Esophagus squamous epithelium (tissue), 5 donors: ENCODE measurements at places on chromosomes 7 and 10.

GRCh38 chr7:158725506-158725800 lies 20.8 kb upstream of the NCAPG2 start:
- H3K27me3 ChIP-seq = no peaks in the 10 kb centered on the region
- no peaks in the 10 kb centered on the region for H3K4me1 ChIP-seq
- no peak overlapping the region for H3K27ac ChIP-seq
- peaks cover 13% of the 10 kb centered on the region for H3K36me3 ChIP-seq
- no peak overlapping the region for H3K4me3 ChIP-seq
- DNase-seq = no peak

DNA sequence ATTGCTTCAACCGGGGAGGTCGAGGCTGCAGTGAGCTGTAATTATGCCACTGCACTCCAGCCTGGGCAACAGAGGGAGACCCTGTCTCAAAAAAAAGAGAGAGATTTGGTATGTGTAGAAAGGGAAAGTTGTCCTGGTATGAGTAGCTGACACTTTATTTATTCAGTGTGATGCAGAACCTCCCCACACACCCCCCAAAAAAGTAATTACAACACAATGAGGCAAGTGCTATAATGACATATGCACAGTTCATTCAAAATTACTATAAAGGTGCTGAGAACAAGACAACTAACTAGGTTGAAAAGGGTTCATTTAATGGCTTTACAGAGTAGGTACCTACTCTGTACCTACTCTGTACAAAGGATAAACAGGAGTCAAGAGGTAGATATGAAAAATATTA lies 80.2 kb downstream of the PDSS1 start:
- no peak overlapping the region for H3K27ac ChIP-seq
- peaks cover 26% of the 10 kb centered on the region for H3K4me1 ChIP-seq
- no peaks in the 10 kb centered on the region for H3K36me3 ChIP-seq
- DNase-seq = no peak

DNA sequence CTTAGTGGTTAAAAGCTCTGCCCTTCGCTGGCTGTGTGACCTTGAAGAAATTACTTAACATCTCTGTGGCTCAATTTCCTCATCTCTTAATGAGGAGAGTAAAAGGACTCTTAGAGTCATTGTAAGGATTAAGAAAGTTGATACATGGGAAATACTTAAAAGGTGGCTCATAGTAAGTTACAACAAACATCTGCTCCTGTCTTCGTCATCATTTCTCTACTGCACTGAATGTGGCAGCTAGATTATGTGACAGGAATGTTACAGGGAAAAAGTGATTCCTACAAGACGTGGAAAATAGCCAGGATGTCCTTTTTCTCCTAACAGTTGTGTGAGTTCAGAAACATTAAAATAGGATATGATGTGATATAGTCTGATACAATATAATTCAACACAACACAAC lies 184.7 kb downstream of the FRMD4A start:
- peaks cover 10% of the 10 kb centered on the region for H3K27me3 ChIP-seq
- no peaks in the 10 kb centered on the region for H3K36me3 ChIP-seq
- no peak overlapping the region for H3K27ac ChIP-seq
- DNase-seq = no peak

DNA sequence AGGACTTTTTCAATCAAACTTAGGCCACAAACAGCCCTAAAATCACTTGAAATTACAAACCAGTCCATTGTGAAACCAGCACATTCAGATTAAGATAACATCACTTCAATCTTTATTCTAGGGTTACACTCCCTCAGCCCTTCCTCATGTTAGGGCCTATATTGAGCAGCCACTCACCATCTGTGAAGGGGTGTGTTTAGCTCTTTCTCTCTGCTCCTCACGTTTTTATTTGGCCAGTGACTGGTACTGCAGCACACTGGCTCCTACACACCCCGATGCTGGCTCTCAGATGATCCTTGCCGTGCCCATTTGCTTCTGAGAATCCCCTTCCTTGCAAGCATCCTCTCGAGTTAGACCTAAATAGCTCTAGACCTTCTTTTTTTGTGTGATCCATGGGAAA lies 604.5 kb downstream of the INHBA start:
- H3K36me3 ChIP-seq = no peaks in the 10 kb centered on the region
- no peak overlapping the region for H3K4me3 ChIP-seq
- no peak overlapping the region for H3K27ac ChIP-seq
- no peak for DNase-seq

- peaks cover under 1% of the 10 kb centered on the region for H3K4me1 ChIP-seq
- no peaks in the 10 kb centered on the region for H3K27me3 ChIP-seq
- peaks cover 10% of the 10 kb centered on the region for H3K36me3 ChIP-seq
- H3K27ac ChIP-seq = no peak overlapping the region
Measured at GRCh38 chr7:55983537-55983936, 19.2 kb downstream of the NIPSNAP2 start.

DNA sequence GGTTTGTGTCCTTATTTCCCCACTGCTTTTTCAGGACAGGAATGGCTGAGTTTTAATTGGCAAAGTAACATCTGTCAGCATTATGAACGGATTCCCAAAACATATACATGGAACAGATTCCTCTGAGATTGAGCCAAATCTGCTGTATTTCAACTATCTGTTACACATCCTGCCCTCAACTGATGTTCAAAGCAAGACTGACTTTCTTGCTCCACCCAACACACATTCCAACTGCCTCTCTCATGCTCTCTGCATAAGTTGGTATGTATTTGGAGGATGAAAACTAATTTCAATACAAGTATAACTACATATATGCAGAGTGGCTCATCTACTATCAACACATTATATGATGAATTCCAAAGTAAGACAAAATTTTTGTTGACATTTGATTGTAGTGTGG lies 342.2 kb downstream of the GATA3 start:
- DNase-seq = no peak
- no peaks in the 10 kb centered on the region for H3K27me3 ChIP-seq
- no peak overlapping the region for H3K4me3 ChIP-seq
- H3K36me3 ChIP-seq = no peaks in the 10 kb centered on the region

GRCh38 chr7:152485826-152486225 lies 50.0 kb upstream of the KMT2C start:
- H3K27me3 ChIP-seq = no peaks in the 10 kb centered on the region
- no peak overlapping the region for H3K27ac ChIP-seq
- no peak for DNase-seq
- H3K36me3 ChIP-seq = no peaks in the 10 kb centered on the region

DNA sequence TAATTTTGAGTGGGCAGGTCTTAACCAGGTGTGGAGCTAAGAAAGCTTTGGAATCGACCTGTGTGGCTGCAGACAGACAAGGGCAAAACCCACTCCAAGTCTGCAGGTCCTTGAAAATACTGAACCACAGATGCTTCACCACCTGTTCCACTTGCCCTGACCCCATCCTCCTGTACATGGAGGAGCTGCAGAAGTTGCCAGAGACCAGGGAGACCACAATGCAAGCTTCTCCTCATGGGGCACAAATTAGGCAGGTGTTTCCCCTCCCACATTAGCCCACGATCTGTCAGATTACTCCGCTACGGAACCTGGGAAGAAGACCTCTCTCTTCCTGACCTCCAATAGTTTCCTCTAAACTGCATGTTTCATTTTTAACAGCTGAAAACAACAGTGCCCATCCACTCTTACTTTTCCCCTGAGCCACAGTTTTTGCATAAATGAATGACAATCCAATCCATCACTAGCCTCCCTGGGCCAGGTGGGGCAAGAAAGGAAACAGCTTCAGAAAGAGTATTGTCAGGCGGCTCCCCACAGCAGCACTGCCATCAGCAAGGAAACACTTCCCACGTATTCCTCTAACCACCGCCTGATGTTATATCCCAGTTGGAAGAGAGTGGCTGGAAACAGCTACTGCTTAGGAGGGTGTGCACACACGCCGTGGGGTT lies 141.6 kb downstream of the PRKAG2 start:
- H3K4me1 ChIP-seq = peaks cover 45% of the 10 kb centered on the region
- no peaks in the 10 kb centered on the region for H3K36me3 ChIP-seq
- DNase-seq = no peak
- no peak overlapping the region for H3K4me3 ChIP-seq
- H3K27me3 ChIP-seq = peaks cover 42% of the 10 kb centered on the region

- no peaks in the 10 kb centered on the region for H3K4me1 ChIP-seq
- DNase-seq = no peak
- no peak overlapping the region for H3K27ac ChIP-seq
- no peak overlapping the region for H3K4me3 ChIP-seq
- H3K27me3 ChIP-seq = no peaks in the 10 kb centered on the region
Measured at GRCh38 chr7:49112222-49112621, 187.9 kb downstream of the CDC14C start.
